ENCODE measurements at places on chromosomes 16 and 17. TPM values are rescaled to one million over a fixed set of nuclear protein-coding genes. Genes with fewer than 3 reads are reported as not detected.

Gene PRSS36
- 42.3 TPM for total RNA-seq

Gene GJC1
- 12.7 TPM for total RNA-seq

Gene AURKB
- 4.3 TPM for total RNA-seq

Gene PLXDC1
- total RNA-seq = 26.2 TPM

Gene PCGF2
- 13.5 TPM for total RNA-seq

Gene NOXO1
- 4.2 TPM for total RNA-seq

- no peak for DNase-seq
These were observed 333.0 kb downstream of the WWOX start for GRCh38 chr16:78432451-78432850.

DNA sequence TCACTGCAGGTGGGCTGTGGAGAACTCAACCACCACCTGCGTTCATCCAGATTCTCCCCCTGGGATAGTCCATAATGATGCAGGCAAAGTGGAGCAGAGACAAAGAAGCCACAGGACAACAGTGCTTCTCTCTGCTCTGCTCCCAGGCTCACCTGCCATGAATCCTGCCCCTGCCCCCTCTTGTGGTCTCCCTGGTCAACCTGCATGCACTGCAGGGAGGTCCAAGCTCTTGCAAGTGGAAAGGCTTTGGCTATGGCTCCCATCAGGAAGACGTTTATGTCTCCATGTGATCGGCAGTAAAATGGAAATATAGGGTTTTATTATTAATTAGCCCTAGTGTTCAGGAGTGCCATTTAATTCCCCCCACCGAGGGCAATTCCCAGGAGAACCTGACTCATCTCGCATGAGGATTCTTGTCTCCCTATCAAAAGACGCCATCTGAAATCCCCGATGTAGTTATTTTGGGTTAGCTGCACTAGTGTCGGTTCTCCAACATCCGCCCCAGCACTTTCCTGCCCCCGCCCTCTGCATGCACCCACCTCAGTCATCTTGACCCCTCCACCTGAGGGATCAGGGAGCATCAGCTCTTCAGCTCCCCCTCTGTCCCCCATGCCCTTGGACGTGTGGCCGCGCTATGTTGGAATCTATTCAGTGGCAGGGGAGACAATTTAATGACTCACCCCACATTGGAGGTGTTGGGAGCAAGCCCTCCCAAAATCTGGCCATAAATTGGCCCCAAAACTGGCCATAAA lies 91.8 kb downstream of the KCNJ12 start:
- DNase-seq = no peak

GRCh38 chr16:1343428-1344242 lies 8.0 kb downstream of the TSR3 start:
- DNase-seq = no peak

DNA sequence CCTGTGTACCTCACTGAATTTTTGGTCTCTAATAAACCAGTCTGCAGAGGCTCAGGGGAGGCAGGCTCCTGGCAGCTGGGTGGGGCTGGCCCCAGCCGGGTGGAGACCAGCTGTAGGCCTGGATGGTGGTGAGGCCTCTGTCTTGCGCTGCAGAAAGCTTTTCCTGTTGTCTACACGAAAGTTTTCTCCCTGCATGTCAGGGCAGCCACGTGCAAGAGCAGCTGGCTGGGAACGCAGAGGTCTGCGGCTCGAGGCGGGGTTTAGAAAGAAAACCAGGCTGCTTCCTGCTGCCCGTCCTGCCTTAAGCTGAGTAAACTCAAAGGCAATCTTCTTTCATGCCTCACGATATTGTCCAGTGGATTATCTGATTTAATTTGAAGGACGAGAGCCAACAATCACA lies 2.4 kb downstream of the SERPINF1 start:
- DNase-seq = peak; percentile 84

GRCh38 chr16:48605518-48606110 lies 4.4 kb downstream of the N4BP1 start:
- no peak for DNase-seq

DNA sequence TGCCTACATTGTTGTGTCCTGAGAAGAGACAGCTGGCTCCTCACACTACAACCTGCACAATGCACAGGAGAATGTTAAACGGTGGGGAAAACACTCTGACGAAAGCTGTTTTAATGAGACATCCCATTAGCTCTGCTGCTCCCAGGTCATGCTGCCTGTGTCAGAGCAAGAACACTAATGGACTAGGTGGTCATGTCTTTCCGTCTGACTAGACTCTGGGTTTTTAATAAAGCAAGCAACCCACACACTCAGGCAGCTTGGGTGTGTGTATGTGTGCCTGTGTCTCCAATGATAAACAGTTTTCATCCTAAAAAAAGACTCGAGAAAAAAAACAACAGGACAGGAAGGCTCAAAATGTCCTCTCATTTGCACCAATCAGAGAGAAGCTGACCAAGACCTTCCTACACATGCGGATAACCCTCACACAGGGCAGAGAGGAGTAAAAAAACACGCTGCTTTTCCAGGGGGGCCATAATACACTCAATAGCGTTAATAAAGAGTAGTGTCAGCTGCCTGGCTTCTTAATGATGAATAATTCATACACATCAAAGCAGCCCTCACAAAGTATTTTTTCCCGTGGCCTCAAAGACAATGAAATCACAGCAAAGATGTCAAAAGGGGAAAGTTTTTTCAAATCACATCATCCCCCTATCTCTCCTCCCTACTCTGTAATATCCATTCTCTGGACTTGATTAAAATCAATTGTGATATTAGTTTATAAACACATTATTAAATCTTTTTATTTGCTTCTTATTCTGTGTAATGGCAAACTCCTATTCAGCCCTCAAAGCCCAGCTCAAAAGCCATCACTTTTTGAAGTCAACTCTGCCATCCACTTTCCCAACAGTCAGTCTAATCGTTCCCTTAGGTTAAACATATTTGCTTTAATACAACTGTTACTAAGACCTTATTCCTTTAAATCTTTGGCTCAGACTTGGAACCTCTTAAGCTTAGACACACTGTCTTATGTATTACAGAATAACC lies 244.2 kb upstream of the CDH11 start:
- no peak for DNase-seq

DNA sequence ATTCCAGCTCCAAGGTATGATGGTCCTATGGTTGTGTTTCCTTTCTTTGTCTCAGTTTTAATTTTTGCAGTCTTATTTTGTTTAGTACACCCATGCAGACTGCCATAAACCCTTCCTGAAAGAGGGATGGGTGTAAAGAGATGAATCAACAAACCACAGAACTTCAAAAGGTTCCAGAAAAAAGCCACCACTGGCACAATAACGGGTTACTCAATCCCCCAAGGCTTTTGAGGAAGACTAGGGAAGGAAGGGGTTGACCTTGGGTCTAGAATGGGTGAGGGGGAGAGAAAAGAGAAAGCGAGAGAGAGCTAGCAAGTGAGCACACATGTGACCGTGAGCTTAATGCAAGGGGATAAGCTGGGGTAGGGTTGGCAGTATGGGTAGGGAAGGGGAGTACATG lies 168.1 kb downstream of the XYLT1 start:
- DNase-seq = no peak

GRCh38 chr17:18006495-18007239 lies 32.3 kb downstream of the ATPAF2 start:
- DNase-seq = no peak

- no peak for DNase-seq
These were observed 284.5 kb downstream of the MAF start for GRCh38 chr16:79316004-79316458.

GRCh38 chr16:90042946-90043514 lies 23.8 kb upstream of the DBNDD1 start:
- no peak for DNase-seq

DNA sequence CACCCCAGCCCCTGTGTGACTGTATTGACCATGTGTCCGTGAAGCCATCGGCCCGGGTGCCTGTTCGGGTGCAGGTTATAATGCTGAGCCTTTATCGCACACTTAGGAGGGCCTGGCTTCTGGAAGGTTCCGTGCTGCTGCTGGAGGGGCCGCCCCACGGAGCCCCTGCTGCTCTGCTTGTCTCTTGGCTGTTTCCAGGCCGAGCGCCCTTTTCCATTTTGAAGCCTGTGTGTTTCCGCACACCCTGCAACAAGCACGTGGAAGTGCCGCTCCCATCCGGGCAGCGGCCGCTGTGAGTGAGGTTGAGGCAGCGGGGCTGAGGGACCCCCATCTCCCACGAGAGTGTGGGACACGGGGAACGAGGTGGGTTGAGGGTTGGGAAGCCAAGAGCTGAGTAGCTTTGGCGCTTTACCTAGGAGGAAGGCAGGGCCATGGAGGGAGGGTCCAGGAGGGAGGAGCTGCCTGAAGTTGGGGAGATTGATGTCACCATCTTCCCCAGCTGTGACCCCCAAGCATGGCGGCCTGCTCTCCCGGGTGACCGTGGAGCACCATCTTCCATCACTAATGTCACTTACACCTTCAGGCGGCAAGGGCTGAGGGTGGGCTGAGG lies 200.1 kb upstream of the GSE1 start:
- no peak for DNase-seq

- DNase-seq = peak; percentile 8
These were observed 405.5 kb upstream of the PSMD7 start for GRCh38 chr16:73891129-73891542.

- DNase-seq = no peak
These were observed 8.8 kb downstream of the KIAA0513 start for GRCh38 chr16:85036236-85037049.

GRCh38 chr17:41697122-41697962 lies 8.7 kb downstream of the EIF1 start:
- DNase-seq = peak; percentile 63

- peak; percentile 23 for DNase-seq
These were observed 19.7 kb downstream of the MAP3K3 start for GRCh38 chr17:63641692-63642448.

DNA sequence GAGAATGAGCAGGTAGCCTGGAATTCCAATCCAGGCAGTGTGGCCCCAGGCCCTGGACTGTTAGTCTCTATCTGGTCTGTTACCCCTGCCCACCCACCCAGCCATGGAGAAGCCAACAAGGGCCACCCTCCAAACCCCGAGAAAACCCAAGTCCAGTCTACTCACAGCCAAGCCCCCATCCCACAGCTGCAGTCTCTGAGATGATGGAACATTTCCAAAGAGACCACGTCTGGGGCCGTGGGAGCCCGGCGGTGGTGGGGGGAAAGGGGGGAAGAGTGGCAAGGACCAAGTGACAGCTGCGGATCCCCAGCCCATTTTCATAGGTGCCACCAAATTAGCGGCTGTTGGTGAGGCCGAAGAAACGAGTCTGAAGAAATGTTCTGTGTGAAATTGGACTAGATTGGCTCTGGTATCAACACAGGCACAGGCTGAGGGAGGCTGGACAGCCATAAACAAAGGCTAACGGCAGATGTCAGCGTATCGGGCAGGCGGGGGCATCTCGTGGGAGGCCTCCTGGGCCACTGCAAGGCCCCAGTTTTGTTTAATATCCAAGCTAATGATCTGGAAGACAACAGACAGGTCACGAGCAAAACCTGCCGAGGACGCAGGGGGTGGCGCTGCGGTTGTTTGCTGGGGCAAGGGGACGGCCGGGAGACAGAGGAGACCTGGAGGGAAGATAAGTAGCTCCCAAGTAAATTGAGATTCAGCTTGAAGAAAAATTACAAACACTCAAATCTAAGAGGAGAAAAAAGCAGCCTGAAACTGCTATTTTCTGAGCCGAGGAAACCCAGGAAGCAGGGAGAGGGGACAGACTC lies 53.4 kb downstream of the RBFOX3 start:
- DNase-seq = no peak

DNA sequence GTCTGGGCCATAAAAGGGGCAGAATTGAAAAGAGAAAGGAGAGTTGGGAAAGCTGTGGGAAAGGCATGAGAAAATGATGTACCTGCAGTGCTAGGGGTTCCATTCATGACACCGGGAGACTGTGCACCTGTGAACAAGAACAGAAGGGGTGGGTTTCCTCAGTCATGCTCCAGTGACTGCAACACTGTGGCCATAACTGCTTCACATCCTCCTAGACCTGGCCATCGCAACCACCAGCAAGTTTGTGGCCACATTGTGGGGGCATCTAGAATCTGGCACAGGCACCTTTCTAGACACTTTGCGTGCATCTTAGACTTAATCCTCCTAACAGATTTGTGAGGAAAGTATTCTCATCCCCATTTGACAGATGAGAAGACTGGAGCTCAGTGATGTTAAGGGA lies 12.7 kb downstream of the GP2 start:
- DNase-seq = no peak

DNA sequence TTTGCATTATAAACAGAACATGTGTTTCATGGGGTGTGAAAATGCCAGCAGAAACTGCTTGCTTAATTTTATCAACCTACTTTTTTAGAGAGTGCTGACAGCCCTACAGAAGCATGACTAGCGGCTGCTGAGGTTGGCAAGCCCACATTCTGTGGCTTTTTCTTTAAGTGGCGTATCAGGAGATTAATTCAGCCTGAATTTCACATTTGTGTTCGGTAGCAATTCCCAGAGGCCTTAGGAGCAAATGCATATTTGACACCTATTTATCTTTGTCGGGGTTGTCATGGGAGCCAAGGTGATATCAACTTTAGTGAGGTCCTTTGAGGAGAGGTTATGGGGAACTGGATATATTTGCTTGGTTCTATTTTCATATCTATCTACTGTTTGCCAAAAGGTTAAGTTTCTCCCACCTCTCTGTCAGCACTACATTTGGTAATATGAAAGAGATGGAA lies 140.9 kb downstream of the KCNJ2 start:
- no peak for DNase-seq

GRCh38 chr16:54140788-54141136 lies 145.8 kb downstream of the IRX3 start:
- DNase-seq = no peak

Data from transverse colon (tissue), 4 donors.